ENCODE measurements at places on chromosomes 16 and 17.

GRCh38 chr17:58249270-58250133 lies 11.1 kb downstream of the LPO start:
- DNase-seq: peak; percentile 77

DNA sequence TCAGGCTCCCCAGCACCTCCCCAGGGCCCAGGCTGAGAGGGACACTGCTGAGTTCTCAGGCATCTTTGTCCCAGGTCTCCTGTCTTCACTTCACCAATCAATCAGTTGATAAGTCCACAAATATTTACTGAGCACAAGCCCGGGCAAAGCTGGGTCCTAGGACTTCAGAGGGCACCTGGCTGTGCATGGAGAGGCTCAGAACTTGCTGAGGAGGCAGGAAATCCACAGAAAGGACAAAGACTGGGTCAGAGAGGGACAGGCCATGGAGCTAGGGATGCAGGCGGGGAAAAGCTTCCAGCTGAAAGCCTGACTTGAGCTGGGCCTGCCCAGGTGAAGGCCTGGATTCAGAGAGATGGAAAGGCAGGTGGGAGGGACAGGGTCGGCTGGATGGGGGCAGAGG lies 33.2 kb upstream of the C1QL1 start:
- no peak for DNase-seq

- DNase-seq: no peak
These were observed 1612.1 kb upstream of the GOT2 start for GRCh38 chr16:60346256-60346655.

GRCh38 chr16:3274490-3274889 lies 8.8 kb upstream of the ZNF263 start:
- DNase-seq: no peak

DNA sequence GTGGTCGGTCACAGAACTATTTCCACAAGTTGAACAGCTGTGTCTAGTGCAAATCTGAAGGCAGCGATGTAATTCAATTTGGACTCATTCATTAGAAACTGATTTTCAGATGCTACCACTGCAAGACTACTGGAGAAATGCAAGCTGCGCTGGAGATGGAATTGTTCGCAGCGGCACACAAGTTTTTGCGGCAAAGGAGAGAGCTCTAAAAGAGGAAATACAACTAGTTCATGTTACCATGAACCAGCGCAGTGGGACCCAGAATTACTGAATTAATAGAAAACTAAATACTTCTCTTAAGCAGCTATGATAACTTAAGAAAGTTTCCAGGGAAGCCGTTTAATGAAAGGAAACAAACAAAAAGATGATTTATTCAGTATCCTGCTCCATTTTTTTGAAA lies 1.9 kb downstream of the CREBBP start:
- no peak for DNase-seq

GRCh38 chr17:57097832-57098421 lies 12.9 kb downstream of the AKAP1 start:
- DNase-seq: no peak

DNA sequence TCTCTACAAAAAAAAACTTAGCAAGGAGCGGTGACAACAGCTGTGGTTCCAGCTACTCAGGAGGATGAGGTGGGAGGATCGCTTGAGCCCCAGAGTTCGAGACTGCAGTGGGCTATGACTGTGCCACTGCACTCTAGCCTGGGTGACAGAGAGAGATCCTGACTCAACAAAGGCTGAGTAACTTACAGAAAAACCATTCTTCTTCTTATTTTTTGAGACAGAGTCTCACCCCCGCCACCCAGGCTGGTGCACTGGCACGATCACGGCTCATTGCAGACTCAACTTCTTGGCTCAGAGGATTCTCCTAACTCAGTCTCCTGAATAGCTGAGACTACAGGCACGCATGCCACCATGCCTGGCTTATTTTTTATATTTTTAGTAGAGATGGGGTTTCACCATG lies 56.0 kb downstream of the CYB5D2 start:
- DNase-seq: no peak

- DNase-seq: no peak
These were observed 294.9 kb upstream of the FOXF1 start for GRCh38 chr16:86215233-86215978.

GRCh38 chr16:88758944-88759244 lies 26.1 kb downstream of the PIEZO1 start:
- no peak for DNase-seq

DNA sequence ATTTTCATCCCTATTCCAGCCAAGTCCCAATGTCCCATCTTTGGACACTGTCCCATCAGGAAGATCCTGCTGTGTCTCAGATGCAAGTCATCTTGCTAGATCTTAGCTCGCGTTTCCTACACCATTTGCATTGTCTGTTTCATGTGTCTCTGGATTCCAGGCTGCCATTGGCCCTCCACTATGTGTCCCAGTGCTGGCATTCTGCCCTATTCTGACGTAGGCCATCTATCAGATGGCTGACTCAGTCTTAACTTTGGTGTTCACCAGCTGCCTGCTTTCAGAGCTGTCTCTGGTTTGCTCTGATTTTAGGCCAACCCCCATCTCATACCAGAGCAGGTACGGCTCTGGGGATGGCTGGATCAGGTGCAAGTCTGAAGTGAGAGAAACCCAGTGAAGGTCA lies 300.9 kb upstream of the ASIC2 start:
- DNase-seq: no peak

GRCh38 chr17:9913476-9913875 lies 8.4 kb upstream of the RCVRN start:
- no peak for DNase-seq

- no peak for DNase-seq
These were observed 9.6 kb upstream of the MKS1 start for GRCh38 chr17:58228679-58229078.

DNA sequence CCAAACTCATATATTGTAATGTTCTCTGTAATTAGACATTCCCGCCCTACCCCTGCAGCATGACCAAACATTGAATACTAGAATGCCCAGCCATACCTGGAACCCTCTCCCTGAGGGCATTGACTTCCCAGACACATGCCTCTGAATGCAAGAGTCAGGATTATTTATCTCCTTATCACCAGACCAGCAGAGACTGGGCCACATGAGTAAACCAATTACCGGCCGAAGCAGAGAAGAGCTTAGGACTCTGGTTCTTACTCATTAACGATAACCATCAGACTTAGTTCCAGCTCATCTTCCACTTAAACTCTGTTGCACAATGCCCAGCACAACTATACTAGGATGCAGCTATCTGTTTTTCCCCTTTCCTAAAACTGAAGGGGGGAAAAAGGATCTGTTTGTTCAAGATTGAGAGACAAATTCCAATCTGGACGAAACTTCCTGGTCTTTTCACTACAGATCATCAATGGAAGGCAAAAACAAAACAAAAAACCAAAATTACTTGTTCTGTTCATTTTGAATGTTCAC lies 88.2 kb upstream of the CORO6 start:
- no peak for DNase-seq

DNA sequence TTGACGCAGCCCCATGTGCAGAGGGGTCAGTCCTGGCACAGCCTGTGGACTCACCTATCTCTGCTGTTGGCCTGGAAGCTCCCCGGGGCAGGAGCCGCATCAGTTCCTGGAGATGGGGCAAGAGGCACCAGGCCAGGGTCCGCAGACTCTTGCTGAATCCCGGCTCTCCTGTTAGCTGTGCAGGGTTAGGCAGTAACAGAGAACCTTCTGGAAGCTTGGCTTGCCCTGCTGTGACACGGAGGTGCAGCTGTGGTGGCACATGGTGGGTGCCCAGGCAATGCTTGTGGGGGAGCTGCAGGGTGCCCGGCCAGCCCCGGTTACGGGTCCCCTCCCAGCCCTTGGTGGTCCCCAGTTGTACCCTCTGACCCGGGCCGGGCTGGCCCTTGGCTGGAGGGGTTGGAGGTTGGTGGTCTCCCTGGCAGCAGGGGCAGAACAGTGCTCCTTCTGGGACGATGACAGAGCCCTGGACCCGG lies 26.0 kb upstream of the ZNF469 start:
- DNase-seq: no peak
